ENCODE measurements at places on chromosomes 4 and X.

DNA sequence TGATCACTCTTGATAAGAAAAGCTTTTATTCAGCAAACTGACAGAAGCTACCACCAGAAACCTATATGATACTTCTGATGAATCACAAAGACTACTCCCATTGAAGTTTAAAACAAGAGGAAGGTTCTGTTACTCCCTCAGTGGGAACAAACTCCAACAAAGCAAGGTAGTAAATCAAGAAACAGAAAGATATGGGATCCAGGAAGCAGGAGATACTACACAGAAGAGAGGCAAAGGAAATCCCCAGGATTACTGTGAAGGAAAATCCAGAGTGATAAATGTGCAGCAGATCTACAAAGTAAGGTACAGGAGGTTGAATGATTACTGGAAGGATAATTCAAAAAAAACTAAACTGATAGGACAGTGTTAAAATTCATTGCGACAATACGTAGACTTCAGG, 222.4 kb downstream of the HHIP start:
- no peaks in the 10 kb centered on the region for H3K36me3 ChIP-seq
- DNase-seq, result no peak
- no peak overlapping the region for H3K27ac ChIP-seq
- no peaks in the 10 kb centered on the region for H3K27me3 ChIP-seq
- no peaks in the 10 kb centered on the region for H3K4me1 ChIP-seq
- no peak overlapping the region for H3K4me3 ChIP-seq

DNA sequence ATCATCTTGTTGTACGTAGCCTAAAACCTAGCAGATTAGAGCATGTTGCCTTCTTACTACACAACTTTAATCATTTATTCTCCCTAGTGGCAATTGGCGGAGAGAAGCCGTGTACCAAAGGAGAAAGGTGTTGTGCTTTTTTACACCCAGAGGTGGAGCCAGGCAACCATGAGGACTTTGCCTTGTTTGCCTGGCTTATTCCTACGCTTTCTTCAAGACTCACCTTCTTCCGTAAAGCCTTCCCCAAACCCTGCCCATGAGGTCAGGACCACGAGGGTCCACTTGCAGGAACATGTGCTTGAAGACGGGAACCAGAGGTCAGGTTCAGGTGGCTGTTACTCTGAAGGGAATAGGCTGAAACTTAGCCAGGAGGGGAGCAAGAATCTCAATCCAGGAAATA, 290.5 kb downstream of the RAB28 start:
- no peaks in the 10 kb centered on the region for H3K4me1 ChIP-seq
- H3K27me3 ChIP-seq, result no peaks in the 10 kb centered on the region
- H3K36me3 ChIP-seq, result peaks cover 13% of the 10 kb centered on the region

DNA sequence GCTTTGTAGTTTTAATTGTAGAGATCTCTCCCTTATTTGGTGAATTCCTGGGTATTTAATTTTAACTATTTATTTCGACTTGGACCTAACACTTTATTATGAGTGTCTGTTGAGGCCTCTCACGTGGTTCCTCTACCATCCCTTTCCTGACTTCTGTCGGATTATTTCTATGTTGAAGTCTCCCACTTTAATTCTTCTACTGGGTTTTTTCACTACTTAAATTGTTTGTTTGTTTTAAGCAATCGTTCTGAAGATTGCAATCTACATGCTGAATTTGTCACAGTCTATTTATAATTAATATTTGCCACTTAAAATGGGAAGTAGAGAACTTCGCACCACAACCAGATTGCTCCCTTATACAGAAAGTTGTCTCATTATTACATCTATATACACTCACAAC, 20.8 kb upstream of the NKX1-1 start:
- H3K27me3 ChIP-seq, result peaks cover 27% of the 10 kb centered on the region
- H3K27ac ChIP-seq, result no peak overlapping the region
- no peaks in the 10 kb centered on the region for H3K4me1 ChIP-seq
- H3K4me3 ChIP-seq, result no peak overlapping the region
- DNase-seq, result no peak
- H3K36me3 ChIP-seq, result no peaks in the 10 kb centered on the region

DNA sequence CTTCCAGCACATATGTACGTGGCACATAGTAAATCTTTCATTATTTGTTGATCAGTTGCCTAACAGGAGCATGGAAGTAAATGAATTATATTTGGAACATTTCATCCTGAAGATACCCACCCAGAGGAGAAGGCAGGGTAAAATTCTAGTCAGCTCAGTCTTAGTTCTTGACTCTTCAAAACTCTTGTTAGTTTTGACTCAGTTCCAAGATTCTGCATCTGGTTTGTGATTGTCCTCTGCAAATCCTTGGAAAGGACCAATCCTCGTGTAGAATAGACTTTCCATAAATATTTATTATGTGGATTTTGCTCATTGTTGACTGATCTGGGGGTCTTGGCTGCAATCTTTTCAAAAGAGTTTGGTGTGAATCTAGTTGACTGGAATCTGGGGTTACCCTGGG, 257.5 kb upstream of the FAT1 start:
- DNase-seq, result no peak
- no peaks in the 10 kb centered on the region for H3K27me3 ChIP-seq
- no peak overlapping the region for H3K27ac ChIP-seq
- H3K36me3 ChIP-seq, result no peaks in the 10 kb centered on the region
- no peak overlapping the region for H3K4me3 ChIP-seq

DNA sequence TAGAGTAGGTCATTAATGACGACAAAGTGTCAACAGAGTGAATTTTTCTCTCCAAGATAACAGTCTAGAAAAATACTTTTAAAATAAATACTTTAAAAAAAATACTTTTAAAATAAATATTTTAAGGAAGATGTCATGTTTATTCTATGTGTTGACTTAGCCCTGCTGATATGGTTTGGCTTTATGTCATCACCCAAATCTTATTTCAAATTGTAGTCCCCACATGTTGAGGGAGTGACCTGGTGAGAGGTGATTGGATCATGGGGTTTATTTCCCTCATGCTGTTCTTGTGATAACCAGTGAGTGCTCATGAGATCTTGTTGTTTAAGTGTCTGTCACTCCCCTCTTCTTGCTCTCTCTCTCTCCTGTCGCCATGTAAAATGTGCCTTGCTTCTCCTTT, 754.9 kb upstream of the SLIT2 start:
- no peaks in the 10 kb centered on the region for H3K36me3 ChIP-seq
- no peak overlapping the region for H3K4me3 ChIP-seq
- H3K4me1 ChIP-seq, result no peaks in the 10 kb centered on the region

- H3K27me3 ChIP-seq, result no peaks in the 10 kb centered on the region
- peak overlapping the region; percentile 78 for H3K27ac ChIP-seq
- peak overlapping the region; percentile 80 for H3K4me3 ChIP-seq
- H3K4me1 ChIP-seq, result peaks cover 27% of the 10 kb centered on the region
These were observed 881.6 kb downstream of the PCDH18 start for GRCh38 chr4:136650541-136651277.

GRCh38 chrX:50514811-50515210, 44.2 kb upstream of the DGKK start:
- no peak for DNase-seq
- H3K4me1 ChIP-seq, result no peaks in the 10 kb centered on the region
- H3K27me3 ChIP-seq, result peaks cover 39% of the 10 kb centered on the region

GRCh38 chrX:46920235-46920634, 8.0 kb downstream of the JADE3 start:
- no peaks in the 10 kb centered on the region for H3K36me3 ChIP-seq
- no peak overlapping the region for H3K27ac ChIP-seq
- DNase-seq, result no peak
- H3K4me3 ChIP-seq, result no peak overlapping the region

- no peak overlapping the region for H3K4me3 ChIP-seq
- H3K4me1 ChIP-seq, result no peaks in the 10 kb centered on the region
- no peaks in the 10 kb centered on the region for H3K36me3 ChIP-seq
- DNase-seq, result no peak
- no peak overlapping the region for H3K27ac ChIP-seq
- no peaks in the 10 kb centered on the region for H3K27me3 ChIP-seq
These were observed 104.4 kb upstream of the ARHGAP24 start for GRCh38 chr4:85370400-85371032.

DNA sequence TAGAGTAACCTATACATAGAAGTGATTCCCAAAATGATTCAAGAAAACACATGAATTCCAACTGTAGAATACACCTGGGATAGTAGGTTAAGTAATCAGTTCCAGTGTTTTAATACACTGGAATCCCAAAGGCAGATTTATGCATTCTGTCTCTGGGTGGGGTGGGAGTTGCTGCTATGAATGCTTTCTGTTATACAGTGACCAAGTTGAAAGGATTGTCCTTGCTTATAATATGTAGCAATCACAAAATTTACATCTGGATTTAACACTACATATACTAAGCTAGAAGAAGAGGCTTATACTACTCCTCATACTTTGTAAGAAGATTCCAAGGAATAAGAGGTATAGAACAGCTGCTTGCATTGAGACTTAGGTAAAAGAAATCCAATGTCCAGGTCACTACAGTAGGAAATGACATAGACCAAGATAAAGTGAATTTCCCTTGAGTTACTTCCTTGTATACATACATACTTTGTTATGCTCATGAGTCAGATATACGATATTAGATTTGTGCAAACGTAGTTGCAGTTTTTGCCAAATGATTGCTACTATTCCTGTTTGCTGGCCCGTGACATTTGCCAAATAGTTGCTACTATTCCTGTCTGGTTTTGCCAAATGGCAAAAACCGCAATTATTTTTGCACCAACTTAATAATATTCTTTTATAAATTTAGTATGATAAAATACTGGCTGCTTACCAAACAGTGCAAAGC, 210.5 kb upstream of the DIAPH2 start:
- no peaks in the 10 kb centered on the region for H3K36me3 ChIP-seq
- H3K27ac ChIP-seq, result no peak overlapping the region
- H3K27me3 ChIP-seq, result no peaks in the 10 kb centered on the region
- H3K4me3 ChIP-seq, result no peak overlapping the region

DNA sequence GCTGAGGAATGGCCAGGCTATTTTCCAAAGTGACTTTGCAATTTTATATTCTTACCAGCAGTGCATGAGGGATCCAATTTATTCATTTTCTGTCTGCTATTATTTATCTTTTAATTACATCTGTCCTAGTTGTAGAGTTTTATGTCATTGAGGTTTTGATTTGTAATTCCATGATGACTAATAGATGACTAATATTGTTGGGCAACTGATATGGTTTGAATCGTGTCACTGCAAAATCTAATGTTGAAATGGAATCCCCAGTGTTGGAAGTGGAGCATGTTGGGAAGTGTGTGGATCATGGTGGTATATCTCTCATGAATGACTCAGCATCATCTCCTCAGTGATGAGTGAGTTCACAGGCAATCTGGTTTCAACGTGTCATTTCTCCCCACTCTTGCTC, 201.5 kb downstream of the TBX22 start:
- H3K36me3 ChIP-seq, result no peaks in the 10 kb centered on the region
- H3K4me3 ChIP-seq, result no peak overlapping the region
- no peak overlapping the region for H3K27ac ChIP-seq
- DNase-seq, result no peak

DNA sequence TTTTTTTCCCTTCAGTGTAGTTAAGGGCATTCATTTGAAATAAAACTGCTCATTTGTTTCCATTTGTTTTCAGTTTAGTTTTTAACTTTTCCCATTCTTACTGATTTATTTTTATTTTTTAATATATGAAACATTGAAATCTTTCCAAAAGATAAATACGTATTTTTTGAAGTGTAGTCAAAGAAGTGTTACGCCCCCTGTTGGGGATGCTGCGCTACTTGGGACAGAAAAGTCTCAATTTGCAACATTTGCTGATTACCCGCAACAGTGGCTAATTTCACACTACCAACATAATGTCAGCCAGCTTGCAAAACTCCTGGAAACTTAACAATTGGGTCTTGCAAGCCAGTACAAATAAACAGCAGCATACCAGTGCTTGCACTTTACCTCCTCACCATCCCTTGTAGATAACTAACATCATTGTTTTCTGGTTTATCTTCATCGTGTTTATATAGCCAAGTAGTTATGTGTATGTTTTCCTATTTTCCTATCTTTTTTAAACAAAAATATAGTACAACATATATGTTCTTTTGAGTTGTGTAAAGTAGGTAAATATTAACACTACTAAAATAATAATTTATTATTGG, 158.6 kb downstream of the STPG2 start:
- no peaks in the 10 kb centered on the region for H3K4me1 ChIP-seq
- no peak overlapping the region for H3K4me3 ChIP-seq
- no peaks in the 10 kb centered on the region for H3K36me3 ChIP-seq
- DNase-seq, result no peak
- H3K27ac ChIP-seq, result no peak overlapping the region

- H3K4me3 ChIP-seq, result no peak overlapping the region
- H3K36me3 ChIP-seq, result no peaks in the 10 kb centered on the region
- H3K27ac ChIP-seq, result no peak overlapping the region
- H3K4me1 ChIP-seq, result no peaks in the 10 kb centered on the region
- no peaks in the 10 kb centered on the region for H3K27me3 ChIP-seq
These were observed 2211.3 kb downstream of the PCDH7 start for GRCh38 chr4:32931475-32931874.

DNA sequence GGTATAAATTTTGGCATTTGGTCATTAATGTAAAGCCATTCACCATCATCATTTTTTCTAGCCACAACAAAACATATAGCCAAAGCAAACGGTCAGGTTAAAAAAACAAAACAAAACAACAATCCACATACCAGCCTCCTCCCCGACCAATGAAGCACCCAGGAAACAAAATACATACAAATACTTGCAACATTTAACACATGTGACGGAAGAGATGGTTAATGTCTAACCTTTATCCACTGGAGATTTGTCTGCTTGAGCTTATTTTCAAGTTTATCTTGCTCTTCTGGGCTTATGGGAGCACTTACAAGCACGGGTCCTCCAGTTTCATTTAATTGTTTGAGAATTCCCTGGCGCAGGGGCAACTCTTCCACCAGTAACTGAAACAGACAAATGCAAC, 857.5 kb upstream of the FTHL17 start:
- no peaks in the 10 kb centered on the region for H3K36me3 ChIP-seq
- H3K27me3 ChIP-seq, result no peaks in the 10 kb centered on the region
- H3K4me3 ChIP-seq, result no peak overlapping the region
- no peaks in the 10 kb centered on the region for H3K4me1 ChIP-seq
- no peak overlapping the region for H3K27ac ChIP-seq

GRCh38 chr4:8393593-8394038, 46.9 kb downstream of the ACOX3 start:
- H3K27me3 ChIP-seq, result no peaks in the 10 kb centered on the region
- H3K4me1 ChIP-seq, result no peaks in the 10 kb centered on the region
- no peak overlapping the region for H3K4me3 ChIP-seq
- H3K36me3 ChIP-seq, result peaks cover 6% of the 10 kb centered on the region

GRCh38 chrX:120262859-120263708, 12.5 kb downstream of the ZBTB33 start:
- DNase-seq, result no peak
- no peaks in the 10 kb centered on the region for H3K36me3 ChIP-seq
- no peak overlapping the region for H3K27ac ChIP-seq
- peaks cover 3% of the 10 kb centered on the region for H3K4me1 ChIP-seq
- H3K27me3 ChIP-seq, result peaks cover 6% of the 10 kb centered on the region
